Stimulated activated CD4-positive, alpha-beta T cell treated with anti-CD3 and anti-CD28 coated beads, Interleukin-2, amount 100 ng/mL, for 24 hours (primary cell): ENCODE measurements at places on chromosomes 1 and 21.

DNA sequence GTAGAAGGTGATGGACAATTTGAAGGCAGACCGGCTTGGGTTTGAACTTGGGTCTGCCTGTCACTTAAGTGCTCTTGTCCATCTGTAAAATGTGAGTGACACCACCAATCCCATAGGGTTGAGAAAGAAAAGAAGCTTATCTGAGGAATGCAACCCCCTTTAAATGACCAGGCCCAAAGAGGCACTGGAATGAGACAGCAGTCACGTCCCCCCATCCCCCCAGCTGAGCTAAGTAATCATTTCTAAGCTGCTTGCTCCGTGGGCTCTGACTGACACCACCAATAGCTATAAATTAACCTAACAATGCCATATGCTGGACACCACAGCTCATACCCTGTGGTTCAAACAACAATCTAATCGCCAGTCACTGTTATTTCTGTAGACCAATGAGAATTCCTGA lies 15.1 kb downstream of the LCA5L start:
- no peak for DNase-seq

DNA sequence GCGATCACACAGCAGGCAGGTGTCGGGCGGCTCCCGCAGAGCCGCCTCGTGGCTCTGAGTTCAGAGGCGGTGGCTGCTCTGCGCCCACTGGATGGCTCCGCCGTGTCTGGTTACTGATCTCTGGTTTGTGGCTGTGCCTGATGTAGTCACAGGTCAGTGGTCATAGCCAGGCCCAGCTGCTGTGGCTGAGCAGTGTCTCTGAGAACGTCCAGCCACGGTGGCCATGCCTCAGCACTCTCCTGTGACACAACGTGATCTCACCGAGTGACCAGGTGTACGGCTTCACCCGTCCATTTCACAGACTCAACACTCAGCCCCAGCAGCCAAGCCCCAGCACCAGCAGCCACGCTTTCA lies 61.2 kb downstream of the KCNN3 start:
- DNase-seq = no peak

- no peak for DNase-seq
Measured at GRCh38 chr1:13830616-13831280, 130.8 kb downstream of the PRDM2 start.

GRCh38 chr1:16174886-16175598 lies 19.2 kb upstream of the EPHA2 start:
- DNase-seq = no peak

GRCh38 chr1:211947396-211948295 lies 87.7 kb downstream of the INTS7 start:
- DNase-seq = no peak

DNA sequence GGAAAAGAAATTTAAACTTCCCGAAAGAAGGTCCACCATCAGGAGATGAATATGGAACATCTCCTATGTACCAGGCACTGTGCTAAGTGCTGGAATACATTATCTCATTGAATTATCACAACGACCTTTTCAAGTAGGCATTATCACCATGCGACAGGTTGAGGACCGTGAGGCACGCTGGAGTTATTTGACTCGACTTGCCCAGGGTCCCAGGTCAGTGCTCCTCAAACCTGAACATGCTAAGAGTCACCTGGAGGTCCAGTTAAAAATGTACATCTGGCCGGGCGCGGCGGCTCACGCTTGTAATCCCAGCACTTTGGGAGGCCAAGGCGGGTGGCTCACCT lies 15.9 kb upstream of the AGTRAP start:
- no peak for DNase-seq

- DNase-seq = no peak
Measured at GRCh38 chr1:168521401-168522000, 22.3 kb downstream of the XCL2 start.
